ENCODE measurements at places on chromosomes 4 and X. TPM values are rescaled to one million over a fixed set of nuclear protein-coding genes. Genes with fewer than 3 reads are reported as not detected.

ARSJ gene
- 6.7 TPM for polyA plus RNA-seq

ATOH1 gene
- not detected for polyA plus RNA-seq

MGARP gene
- polyA plus RNA-seq: 0.38 TPM

NPNT gene
- 97.4 TPM for polyA plus RNA-seq

GRCh38 chrX:8887004-8887403 is 85.8 kb upstream of the FAM9A start:
- DNase-seq: no peak

DNA sequence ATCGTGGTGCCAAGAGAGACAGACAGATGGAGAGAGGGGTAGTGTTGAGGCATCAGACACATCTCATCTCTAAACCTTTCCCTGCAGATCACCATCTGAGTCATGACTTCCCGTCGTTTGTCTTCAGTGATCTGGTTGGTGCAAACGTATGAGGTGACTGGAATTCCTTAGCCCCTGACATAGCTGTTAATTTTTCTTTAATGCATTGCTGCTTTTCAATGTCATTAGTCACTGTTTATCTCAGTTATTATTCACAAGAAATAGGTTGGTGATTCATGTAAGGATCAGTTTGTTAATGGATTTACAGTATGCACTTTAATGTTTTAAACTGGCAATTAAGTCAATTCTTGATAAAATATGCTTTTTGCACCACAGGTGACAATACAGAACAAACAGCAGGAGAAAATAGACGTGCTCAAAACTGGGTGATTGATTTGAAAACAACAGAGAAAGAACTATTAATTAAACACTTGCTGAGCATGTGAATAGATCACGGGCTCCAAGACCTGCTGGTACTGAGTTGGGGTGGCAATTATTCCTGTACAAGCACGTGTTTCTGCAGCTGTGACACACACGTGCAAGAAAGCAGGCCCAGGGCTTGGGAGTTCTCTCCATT is 1.3 kb upstream of the TMEM154 start:
- no peak for DNase-seq

DNA sequence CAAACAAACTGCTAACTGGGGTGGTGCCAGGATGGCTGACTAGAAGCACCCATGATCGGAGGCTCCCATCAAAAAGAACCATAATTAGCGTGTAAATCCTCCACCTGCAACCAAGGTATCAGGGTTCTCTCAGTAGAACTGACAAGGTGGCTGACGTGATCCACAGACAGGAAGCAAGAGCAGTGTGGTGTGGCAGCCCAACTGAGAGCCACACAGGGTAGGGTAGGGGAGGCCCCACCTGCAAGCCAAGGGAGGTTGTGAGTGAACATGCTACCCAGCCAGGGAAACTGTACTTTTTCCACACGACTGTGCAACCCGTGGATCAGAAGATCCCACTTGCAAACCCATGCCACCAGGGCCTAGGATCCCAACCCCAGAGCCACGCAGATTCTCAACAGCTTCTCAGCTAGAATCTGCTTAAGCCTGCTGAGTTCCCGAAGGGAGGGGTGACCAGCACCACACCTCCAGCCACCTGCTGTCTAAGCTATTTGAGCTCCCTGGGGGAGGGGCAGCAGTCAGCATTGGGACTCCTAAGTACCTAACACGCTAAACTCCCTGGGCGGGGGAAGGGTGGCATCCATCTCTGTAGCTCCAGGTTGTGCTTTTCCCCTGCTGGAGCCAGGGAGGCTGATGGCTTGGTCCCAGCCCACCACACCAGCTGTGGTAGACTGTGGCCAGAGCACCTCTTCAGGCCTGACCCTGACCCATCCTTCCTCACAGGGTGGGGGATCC is 425.1 kb downstream of the GPM6A start:
- no peak for DNase-seq

DNA sequence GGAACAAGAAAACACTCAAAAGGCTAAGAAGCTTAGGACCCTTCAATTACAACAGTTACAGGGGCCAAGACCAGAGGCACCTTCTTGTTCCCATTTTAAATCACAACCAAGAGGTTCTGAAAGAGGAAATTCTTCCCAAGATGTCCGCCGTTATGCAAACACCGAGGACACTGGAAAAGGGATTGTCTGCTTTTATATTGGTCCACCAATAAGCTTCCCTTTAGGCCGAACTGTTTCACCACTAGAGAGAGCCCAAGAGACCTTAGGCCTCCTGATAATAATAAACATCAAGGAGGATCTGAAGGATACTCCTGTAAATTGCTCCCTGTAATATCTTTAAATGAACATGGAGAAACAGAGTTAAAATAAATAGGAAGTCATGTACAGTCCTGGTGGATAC is 92.6 kb upstream of the NLRP2B start:
- DNase-seq: no peak
